SJSA1 (cell line): ENCODE measurements at places on chromosomes 13 and 19.

- DNase-seq = no peak
These were observed 44.8 kb upstream of the ARGLU1 start for GRCh38 chr13:106612688-106613087.

DNA sequence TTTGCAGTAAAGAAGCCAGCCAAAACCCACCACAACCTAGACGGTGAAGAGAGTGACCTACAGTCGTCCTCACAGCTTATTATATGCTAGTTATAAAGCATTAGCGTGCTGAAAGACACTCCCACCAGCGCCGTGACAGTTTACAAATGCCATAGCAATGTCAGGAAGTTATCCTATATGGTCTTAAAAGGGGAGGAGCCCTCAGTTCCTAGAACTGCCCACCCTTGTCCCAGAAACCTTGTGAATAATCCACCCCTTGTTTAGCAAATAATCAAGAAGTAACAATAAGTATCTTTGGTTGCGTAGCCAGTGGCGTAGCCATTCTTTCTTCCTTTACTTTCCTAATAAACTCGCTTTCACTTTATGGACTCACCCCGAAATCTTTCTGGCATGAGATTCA is 227.9 kb upstream of the ARGLU1 start:
- no peak for DNase-seq

GRCh38 chr13:101423872-101424271 is 7.6 kb upstream of the NALCN start:
- DNase-seq = no peak

DNA sequence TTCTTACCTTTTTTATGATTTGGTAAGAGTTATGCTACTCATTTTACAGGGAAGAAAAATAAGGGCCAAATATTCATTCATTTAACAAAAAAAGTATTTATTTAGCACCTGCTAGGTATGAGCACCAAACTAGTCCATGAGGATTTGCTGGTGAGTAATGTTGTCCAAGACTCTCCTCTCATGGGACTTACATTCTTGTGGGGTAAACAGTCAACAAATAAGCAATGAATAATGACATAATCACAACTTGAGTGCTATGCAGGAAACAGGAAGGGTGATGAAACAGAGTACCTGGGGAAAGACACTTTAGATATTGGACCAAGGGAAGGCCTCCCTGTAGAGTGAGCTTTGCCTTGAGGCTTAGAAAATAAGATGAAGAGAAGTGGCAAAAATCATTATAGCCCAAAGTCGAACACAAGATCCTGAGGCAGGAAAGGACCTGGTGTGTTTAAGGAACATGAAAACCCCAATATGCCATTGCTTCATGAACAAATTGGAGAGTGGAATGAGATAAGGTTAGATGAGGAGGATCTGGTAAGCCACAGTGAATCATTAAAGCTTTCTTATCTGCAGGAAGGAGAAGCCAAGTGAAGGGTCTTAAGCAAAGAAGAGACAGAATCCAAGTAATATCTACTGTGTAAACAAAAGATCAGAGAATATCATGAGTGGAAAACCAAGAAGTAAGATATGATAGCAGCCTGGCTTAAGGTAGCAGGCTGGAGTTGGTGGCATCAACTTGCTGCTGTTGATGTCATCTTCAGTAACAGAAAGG is 294.5 kb upstream of the NBEA start:
- DNase-seq = no peak

GRCh38 chr13:113969973-113970611 is 3.8 kb downstream of the C13orf46 start:
- no peak for DNase-seq

- no peak for DNase-seq
These were observed 51.3 kb downstream of the ERICH6B start for GRCh38 chr13:45564133-45564776.

DNA sequence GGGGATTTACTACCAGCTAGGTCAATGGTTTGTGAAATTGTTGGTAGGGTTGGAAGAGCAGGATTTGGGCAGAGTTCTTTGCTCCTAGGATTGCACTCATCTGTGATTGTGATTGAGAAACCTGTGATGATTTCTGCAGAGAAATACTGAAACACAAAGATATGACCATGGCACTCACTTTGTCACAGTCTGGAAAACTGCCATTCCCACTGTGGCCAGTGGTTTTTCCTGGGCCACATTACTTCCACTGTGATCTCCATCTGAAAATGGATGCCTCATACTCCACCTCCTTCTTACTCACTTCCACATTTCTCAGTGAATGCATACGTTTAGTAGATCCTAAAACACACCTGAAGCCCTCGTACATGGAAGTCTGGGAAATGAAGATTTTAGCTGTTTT is 593.2 kb downstream of the LMO7 start:
- no peak for DNase-seq

DNA sequence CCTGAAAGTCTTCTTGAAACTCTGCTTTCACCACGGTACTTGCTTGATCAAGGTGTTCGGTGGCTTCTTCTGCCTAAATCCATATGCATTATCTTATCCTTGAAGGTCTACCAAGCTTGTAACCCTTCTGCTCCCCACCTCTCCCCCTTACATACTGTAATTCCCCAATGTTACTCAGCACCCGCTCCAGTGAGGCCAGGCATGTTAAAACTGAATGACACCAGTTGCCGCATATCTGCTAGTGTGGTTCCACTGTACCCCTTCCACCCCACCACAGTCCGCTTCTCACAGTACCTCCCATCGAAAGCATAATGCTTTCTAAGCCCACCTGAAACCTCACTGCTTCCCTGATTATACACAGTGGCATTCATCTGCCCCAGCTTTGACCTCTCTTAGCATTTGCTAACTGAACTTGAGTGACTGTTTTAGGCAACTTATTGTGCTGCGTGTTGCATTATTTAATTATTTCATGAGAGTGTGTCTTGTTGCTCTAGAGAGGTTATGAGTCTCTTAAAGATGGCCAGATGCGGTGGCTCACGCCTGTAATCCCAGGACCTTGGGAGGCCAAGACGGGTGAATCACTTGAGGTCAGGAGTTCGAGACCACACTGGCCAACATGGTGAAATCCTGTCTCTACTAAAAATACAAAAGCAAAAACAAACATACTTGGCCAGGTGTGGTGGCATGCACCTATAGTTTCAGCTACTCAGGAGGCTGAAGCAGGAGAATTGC is 87.6 kb upstream of the MBNL2 start:
- no peak for DNase-seq

DNA sequence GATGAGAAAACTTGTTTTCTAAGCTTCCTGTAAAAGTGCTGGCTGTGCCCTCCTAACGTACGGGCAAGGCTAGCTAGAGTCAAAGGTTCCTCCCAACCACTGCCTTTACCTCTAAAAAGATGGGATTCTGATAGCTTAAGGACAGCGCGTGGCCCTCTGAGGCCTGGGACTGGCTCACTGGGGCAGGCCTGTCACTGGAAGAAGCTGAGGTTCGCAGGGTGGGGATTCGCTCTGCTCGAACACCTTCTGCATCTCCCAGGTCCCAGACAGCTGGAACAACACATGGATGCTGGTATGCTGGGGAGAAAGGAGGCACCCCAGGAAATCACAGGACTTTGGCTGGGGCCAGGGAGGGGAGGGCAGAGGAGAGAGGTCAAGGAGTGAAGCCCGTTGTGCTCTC is 53.1 kb downstream of the CRYL1 start:
- DNase-seq = no peak

- no peak for DNase-seq
These were observed 1.3 kb downstream of the UBL3 start for GRCh38 chr13:29849071-29849631.

GRCh38 chr19:11401808-11402543 is 17.1 kb downstream of the RGL3 start:
- DNase-seq = no peak

DNA sequence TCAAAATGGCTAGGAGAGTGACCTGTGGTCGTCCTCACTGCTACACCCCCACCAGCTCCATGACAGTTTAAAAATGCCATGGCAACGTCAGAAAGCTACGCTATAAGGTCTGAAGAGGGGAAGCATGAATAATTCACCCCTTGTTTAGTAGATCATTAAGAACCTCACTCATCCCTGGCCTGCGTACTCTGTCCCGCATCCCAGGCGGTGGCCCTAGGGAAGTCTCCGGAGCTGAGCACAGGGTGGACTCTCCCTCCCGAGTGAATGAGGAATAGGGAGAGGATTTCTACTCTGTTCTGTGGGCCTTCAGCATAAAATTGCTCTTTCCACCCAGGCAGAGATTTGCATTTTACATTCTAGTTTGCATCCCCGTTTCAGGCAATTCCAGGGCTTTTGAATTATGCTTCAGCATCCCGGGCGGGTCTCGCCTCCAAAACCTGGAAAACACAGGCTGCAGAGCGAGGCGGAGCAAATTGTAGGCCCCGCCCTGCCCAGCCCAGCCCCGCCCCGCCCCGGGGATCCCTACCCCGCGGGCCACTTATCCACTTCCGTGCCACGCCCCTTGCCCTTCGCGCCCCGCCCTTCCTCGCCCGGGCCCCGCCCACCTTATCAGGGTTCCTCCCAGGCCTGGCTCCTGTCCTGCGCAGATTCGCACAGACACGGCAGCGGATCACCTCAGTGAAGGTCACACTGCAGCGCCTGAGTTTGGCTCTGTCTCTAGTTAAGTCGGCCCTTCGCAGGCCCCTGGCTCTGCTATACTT is 7.5 kb upstream of the ZNF525 start:
- DNase-seq = no peak

DNA sequence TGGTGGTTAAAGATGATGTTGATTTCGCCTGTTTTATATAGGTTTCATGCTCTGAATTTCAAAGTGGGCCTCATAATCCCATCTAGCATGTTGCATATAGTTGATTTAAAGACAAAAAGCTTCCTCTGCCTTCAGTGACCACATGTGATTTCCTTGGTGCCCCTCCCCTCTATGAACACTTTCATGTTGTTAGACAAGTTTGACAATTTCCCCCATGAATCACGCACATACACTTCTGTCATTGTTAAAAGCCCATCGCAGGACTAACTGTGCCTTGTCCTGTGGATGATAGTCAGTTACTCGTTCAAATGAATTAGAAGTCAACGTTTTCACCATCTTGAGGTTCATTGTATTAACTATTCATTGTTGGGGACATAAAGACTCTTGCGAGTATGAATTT is 6.7 kb downstream of the TNFSF11 start:
- no peak for DNase-seq

GRCh38 chr19:10888421-10888866 is 17.1 kb downstream of the CARM1 start:
- no peak for DNase-seq

DNA sequence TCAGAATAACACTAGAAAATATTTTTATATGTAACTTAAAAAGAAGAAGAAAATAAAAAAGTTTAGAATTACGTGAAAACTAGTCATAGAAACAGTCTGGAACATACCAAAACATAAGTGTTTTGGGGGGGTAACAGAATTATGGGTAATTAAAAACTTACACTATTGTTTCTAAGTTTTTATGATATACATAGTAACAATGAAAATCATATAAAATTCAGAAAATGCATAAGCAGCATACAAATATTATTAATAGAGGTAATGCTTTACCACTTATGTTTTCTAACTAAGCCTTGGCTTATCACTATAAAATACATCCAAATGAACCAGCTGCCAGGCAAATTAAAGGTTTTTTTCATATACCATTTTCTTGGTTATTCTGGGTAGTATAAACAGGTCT is 14.9 kb downstream of the ESD start:
- no peak for DNase-seq

DNA sequence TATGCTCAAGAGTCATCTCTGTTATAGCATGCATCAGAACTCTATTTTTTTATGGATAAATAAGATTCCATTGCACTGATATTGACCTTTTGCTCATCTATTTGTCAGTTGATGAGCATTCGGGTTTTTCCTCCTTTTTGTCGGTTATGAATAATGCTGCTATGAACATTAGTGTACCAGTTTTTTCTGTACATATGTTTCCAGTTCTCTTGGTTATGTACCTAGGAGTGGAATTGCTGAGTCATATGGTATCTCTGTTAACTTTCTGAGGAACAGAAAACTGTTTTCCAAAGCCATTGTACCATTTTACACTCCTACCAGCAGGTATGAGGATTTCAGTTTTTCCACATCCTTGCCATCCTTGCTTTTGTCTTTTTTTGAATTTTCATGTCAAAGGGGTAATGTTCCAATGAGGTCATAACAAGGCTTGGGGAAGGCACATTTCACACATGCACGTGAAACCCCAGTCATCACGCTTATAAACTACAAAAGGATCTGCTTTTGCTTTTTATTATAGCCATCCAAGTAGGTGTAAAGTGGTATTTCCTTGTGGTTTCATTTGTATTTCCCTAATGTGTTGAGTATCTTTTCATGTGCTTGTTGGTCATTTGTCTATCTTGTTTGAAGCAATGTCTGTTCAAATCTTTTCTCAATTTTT is 14.6 kb downstream of the KBTBD7 start:
- DNase-seq = no peak

DNA sequence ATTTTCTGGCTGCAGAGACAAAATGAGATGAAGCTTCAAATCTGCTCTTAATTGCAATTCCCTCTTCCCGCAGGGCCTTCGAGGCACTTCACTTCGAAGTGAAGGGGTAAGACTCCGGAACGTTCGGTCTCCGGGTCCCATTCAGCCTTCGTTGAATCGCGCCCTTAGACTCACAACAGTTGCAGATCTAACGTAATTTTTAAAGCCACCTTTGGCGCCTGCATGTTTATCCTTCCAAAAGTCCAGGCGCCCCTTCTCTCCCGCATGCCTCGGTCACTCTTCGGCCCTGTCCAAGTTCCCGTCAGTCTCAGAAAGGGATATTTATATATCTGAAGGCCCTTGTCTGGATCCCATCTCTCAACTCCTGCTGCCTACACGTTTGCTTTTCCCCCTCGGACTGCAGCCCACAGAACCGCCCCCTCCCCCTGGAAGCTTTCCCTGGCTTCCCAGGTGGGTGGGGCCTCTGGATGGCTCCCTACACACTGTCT is 915 bp upstream of the KCTD12 start:
- DNase-seq = no peak

- DNase-seq = no peak
These were observed 22.1 kb upstream of the F7 start for GRCh38 chr13:113083402-113084061.

GRCh38 chr19:48715681-48716171 is 3.8 kb downstream of the MAMSTR start:
- no peak for DNase-seq

GRCh38 chr13:35489050-35489449 is 12.6 kb upstream of the MAB21L1 start:
- no peak for DNase-seq

DNA sequence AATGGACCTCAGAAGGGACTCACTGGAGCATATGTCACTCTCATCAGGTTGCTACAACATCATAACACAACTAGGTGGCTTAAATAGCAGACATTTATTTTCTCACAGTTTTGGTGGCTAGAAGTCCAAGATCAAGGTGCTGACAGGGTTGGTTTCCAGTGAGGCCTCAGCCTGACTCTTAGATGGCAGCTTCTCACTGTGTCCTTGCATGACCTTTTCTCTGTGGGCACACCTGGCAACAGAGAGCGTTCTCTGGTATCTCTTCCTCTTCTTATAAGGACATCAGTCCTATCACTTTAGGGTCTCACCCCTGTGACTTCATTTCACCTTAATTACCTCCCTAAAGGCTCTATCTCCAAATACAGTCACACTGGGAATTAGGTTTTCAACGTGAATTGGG is 74.5 kb downstream of the CYSLTR2 start:
- DNase-seq = no peak

DNA sequence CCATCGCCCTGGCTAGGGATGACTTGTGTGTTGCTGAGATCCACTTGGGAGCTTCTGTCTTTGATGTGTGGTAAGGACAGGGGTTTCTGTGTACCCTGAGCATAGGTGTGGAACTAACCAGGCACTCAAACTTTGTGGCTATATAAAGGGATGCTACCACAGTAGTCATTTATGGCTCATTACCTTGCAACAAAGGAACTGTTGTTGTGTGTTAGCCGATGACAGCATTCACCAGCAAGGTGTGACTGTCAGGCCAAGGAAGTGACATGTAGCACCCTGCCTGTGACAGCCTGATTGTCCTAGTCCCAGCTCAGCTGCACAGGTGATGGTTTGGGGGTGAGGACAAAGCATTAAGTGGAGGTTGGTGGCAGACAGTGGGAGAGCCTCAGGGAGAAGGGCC is 73.6 kb downstream of the COG3 start:
- DNase-seq = no peak
